Stimulated activated CD4-positive, alpha-beta T cell treated with anti-CD3 and anti-CD28 coated beads, TNF-alpha, amount 100 ng/mL, for 4 hours (primary cell): ENCODE measurements at places on chromosomes 12 and 14.

GRCh38 chr12:89059056-89059455, 293.2 kb downstream of the DUSP6 start:
- no peak for DNase-seq

DNA sequence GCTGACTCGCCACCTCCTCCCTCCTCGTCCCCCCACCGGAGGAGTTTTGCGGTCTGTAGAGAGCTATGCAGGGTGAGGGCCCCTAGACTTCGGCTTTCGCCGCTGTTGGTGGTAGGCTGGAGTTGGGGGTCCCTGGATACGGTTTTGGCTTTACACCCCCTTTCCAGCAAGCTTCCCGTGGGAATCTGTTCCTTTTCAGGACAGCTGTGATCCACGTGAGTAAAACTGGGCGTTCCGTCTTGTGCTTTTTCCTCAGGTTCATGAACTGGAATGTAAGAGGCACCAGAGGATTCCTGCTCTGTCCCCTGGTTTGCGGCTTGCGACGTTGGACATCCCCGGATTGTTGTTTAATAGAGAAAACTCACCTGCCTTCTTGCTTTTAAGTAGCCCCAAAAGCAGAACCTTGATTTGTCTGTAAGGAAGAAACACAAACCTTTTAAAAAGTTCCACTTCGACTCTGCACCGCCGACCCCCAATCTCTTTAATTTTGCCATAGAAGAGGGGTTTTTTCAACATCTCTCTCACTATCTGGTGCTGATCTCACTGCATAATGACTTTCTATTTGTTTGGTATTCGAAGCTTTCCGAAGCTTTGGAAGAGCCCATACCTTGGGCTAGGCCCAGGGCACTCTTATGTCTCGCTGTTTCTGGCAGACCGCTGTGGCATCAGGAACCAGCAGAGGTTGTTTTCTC, 490 bp downstream of the PRORP start:
- DNase-seq = no peak

DNA sequence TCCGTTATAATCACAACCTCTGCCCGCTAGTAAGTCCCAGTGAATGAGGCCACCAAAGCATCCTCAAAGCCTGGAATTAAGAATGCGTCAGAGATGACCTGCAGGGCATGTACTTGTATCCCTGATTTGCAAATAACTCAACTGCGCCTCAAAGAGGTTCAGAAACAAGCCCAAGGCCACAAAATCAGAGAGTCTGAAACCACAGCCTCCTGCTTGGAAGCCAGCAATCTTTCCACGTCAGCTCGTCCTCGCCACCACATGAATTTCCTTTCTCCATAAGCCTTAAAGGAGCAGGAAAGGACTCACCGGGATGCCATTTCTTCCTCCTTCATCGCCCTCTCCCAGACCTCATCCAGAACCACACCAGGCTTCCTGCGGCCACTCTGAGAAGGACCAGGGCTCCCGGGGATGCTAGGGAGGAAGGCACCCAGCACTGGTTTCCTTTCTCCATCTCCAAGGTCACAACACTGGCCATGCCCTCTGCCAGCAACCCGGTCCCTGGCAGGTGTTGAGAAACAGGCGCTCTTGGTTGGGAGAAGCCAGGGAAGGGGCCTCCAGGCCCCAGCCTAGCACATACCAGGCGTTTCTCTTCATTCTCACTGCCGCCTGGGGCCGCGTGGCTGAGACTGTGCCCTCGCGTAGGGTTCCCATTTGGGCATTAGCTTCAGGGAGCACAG, 191.2 kb upstream of the DIO3 start:
- DNase-seq = no peak

- DNase-seq = no peak
Observed at GRCh38 chr14:23933108-23933741, 20.3 kb upstream of the DHRS4 start.

DNA sequence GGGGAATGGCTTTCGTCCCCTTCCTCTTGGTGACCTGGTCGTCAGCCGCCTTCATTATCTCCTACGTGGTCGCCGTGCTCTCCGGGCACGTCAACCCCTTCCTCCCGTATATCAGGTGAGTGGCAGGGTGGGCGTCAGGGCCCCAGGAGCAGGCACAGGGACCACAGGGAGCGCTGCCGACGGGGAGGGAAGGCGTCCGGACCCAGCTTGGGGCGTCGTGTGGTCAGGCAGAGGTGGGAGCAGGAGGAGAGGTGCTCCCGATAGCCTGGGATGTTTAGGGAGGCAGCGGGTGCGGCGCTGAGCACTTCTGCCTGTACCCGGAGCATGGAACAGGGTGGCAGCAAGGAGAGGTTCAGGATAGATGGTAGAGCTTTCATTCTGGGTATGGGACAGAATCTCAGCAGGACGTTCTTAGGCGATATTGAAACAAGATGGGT, 444 bp downstream of the DRAM1 start:
- no peak for DNase-seq

DNA sequence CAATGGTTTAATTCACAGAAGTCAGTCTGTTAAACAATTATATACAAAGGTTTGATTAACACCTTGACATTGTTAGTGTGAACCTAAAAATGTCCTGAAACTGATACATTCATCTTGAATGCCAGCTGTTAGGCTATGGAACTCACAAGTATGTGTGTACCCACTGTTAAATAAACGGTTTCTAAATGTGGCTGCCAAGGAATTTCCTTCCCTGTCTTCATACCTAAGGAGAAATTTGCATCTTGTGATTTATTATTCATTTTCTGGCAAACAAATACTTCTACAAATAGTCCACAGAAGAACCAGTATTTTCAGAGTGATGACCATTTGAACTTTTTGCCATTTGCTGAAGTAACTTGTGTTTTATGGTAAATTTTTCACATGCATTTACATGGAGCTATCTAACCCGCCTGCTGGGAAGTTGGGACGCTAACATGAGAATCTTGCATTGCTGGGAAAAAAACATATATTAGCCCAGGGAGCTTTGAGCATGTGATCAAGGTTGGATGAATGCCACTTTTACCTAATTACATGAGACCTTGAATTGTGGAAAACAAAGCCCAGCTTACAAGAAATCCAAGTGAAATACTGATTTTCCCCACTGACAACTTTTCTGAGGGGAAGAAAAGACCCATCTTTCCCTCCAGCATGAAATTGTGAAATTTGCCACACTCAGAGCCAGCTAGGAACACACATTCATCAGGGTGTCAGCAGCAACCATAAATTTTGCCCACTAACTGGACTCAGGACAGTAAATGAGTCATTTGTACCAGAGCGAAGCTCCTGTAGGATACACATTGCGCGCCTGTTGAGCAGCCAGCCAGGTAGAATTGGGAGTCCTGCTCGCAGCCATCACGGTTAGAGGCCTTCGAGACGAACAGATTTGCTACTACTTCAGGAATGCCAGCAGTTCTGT, 118.0 kb downstream of the KICS2 start:
- no peak for DNase-seq

GRCh38 chr12:14366209-14367039, 942 bp downstream of the ATF7IP start:
- no peak for DNase-seq

DNA sequence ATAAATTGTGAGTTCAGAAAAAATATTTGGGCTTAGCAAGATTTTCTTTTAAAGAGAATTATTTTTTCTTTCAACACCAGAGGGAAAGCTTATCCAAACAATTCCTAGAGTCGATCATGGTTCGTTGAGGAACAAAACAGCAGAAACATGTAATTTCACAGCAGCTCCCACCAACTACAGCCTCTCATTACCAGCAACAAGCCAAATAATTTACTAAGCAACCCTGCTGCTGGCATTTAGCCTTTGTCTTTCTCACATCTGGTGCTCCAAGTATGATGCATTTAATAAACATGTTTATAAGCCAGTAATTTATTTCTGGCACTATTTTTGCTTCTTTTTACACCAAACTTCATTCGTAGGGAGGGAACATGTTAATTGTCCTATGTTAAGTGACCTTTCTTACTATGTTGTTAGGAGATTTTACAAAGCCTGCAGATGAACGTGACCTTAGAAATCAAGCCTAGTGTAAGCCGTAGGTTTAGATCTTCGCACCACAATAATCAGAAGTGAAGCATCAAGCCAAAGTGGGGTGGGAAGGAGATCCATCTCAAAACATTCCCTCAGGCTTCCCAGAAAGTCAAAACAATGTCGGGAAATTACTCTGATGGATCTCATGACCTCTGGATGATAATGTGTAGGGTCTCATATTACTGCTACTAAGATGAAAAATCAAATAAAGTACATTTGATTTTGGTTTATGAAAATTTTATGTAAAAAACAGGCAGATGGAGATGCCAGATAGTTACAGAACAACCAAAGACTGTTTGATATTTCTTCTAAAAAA, 128.4 kb downstream of the RPAP3 start:
- DNase-seq = no peak

DNA sequence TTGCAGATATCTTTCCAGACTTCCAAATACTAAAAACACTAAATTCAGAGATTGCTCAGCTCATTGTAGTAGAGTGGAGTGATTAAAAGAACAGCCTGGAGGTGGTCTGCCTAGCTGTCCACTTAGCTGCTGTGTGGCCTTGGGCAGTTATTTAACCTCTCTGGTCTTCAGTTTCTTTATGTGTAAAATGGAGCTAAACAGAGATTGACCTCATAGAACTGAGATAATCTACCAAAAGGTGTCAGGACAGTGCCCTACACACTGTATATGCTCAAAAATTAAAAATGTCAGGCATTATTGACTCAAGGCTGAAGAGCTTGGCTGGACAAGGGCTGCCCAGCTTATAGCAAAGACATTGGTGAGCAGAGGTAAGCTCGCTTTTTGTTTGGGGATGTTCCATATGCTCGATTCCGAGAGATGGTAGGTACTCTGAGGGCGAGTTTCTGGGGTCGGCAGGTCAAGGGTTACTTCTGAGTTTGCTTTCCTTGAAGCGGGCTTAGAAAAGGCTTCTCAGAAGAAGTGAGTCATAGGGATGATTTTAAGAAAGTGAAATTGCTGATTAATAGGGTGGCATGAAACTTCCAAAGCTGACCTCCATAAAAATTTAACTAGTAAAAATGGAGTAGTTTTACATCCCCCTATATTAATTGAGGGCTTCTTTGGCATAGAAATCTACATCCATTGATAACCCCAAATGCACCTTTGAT, 107.5 kb downstream of the GPATCH2L start:
- no peak for DNase-seq

GRCh38 chr12:115957686-115958290, 319.7 kb downstream of the MED13L start:
- no peak for DNase-seq

- DNase-seq = no peak
Observed at GRCh38 chr12:18895946-18896345, 158.0 kb downstream of the CAPZA3 start.

- DNase-seq = no peak
Observed at GRCh38 chr12:104152685-104153241, 14.8 kb upstream of the NFYB start.

- no peak for DNase-seq
Observed at GRCh38 chr14:102560458-102561261, 31.8 kb upstream of the RCOR1 start.

DNA sequence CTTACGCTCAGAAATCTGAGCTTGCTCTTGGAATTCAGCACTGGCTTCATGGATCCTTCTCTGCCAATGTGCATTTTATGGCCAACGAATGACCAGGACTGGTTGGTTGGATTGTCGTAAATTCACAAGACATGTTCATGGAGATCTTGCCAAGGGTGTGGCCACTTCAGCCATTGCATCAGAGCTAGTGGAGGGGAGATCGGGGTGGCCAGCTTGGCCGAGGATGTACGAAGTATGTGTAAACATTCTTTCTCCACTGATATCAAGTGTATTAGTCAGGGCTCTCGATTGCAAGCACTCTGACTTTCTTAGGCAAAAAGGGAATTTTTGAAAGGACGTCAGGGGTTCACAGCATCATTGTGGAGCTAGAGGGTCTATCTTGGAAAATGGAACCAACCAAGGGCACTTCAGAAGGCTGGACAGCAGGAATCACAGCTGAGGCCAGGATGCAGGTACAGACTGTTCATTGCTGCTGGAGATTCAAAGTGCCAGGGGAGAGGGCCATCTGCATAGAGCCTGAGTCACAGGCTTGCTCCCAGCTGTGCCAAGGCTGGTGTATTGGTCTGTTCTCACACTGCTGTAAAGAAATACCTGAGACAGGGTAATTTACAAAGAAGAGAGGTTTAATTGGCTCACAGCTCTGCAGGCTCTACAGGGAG, 32.9 kb upstream of the ADGRD1 start:
- no peak for DNase-seq

DNA sequence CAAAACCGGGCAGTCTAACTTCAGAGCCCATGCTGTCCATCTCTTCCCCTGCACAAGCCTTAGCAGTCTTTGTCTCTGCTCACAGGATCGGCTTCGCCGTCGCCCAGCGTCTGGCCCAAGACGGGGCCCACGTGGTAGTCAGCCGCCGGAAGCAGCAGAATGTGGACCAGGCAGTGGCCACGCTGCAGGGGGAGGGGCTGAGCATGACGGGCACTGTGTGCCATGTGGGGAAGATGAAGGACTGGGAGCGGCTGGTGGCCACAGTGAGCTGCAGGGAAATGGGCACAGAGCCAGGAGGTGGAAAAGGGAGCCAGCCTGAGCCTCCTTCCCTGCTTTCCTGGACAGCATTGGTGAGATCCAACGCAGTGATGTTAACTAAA, 14.2 kb upstream of the CARMIL3 start:
- no peak for DNase-seq

GRCh38 chr14:48384821-48385220, 709.4 kb upstream of the MDGA2 start:
- no peak for DNase-seq

DNA sequence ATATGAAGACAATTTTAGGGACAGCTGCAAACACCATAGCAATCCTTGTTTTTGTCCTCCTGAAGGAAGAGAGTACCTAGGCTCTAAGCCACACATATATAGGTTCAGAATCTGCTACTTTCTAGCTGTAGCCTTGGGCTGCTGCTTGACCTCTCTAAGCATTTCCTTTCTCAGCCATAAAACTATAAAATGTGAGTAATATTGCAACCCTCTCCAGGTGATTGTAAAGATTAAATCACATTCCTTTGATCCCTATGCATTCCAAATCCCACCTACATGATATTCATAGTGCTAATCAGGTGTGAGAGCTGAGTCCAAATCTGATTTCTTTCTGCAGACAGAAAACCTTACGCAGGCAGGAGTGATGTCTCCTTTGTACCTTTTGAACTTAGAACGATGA, 913.5 kb downstream of the VRK1 start:
- no peak for DNase-seq

- DNase-seq = no peak
Observed at GRCh38 chr12:132433641-132434395, 56.1 kb upstream of the FBRSL1 start.

DNA sequence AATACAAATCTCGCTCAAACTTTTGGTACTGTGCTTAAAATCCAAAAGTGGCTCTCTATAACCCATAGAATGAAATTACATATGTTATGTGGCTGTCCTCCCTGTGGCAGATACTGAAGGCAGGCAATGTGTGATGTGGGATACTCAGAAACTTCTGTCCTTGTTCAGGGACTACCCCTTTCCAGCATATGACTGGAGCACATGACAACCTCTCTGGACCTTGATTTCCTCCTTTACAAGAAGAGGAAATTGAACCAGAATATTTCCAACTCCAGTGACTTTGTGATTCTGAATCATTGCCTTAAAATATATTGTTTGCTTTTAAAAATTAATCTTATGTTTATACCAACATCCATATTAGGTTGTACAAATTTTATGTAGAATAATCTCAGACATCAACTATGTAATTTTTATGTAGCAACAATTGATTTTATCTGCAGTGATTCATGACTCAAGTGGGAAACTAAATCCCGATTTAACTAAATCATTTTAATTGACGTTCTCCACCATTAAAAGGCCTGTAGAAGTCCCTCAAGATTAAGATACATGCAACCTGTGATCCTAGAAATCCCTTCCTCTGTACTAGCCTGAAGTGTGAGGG, 162.4 kb downstream of the AKAP6 start:
- DNase-seq = no peak

- DNase-seq = no peak
Observed at GRCh38 chr12:65533177-65533883, 254.8 kb downstream of the MSRB3 start.
